ENCODE measurements at places on chromosomes 11 and 22.
A peak's percentile ranks its signal among the peaks of the same experiment; 100 is the strongest.

DNA sequence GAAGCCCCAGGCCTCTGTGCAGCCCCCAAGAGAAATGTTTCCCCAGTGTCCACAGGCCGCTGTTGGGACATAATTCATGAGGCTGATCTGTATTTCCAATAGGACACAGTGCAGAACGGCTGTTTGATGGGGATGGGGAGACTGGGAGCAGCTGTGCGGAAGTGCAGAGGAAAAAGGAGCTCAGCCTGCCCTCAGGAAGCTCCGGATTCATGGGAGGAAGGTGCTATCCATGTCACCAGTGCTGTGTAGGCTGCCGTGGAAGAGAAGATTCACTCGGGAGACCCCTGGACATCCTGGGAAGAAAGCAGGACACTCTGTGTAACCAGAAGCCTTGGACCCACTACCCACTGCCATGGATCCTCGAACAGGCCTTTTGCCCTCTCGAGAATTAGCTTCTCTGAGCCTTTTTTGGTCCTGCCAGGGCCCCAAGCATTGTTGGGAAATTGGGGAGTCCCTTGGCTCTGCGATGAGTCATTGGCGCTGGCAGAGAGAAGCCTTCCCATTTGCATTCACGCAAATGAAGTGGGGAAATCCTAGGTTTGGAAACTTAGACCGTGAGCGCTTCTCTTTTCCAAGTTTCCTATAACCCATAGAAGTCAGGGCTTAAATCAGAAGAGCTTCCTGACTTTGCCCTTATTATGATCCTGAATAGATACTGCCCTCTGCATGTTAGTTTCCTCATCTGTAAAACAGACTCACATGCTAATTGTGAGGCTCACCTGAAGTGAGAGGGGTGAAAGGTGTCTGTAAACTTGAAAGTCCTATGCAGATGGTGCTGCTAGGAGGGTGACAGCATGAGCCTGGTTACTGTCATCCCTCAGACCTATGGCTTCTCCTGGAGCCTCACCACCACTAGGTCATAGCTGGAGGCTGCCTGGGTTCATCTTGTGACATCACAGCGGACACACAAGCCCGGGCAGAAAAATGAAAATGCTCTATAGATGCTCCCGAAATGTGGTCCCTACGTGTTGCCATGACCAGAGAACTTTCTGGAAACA lies 229.2 kb upstream of the B3GAT1 start:
- no peak for DNase-seq

GRCh38 chr11:34478845-34479663 lies 34.5 kb downstream of the ELF5 start:
- no peak for DNase-seq

GRCh38 chr11:112616327-112617097 lies 344.7 kb upstream of the NCAM1 start:
- DNase-seq: no peak

DNA sequence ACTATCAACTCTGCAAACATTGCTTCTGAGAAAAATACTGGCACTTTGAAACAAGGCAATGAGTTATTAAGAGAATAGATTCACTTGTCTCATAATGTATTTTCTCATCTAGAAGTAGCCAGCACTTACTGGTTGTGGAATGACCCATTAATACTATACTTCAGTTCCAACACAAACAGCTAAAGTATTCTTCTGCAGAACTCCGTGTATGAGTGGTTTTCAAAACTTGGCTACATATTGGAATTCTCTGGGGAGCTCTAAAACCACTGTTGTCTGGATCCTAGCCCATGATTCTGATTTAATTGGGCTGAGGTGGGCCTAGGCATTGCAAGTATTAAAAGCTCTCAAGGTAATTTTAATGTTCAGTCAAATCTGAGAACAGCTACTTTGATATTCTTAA lies 1416.4 kb upstream of the RAG2 start:
- DNase-seq: peak; percentile 13

GRCh38 chr11:120500414-120501071 lies 11.0 kb upstream of the GRIK4 start:
- no peak for DNase-seq

GRCh38 chr11:72078477-72078876 lies 1.9 kb downstream of the NUMA1 start:
- DNase-seq: no peak

GRCh38 chr11:90251599-90251998 lies 28.8 kb upstream of the CHORDC1 start:
- DNase-seq: no peak

- no peak for DNase-seq
These were observed 14.2 kb upstream of the IL10RA start for GRCh38 chr11:117972044-117972443.

DNA sequence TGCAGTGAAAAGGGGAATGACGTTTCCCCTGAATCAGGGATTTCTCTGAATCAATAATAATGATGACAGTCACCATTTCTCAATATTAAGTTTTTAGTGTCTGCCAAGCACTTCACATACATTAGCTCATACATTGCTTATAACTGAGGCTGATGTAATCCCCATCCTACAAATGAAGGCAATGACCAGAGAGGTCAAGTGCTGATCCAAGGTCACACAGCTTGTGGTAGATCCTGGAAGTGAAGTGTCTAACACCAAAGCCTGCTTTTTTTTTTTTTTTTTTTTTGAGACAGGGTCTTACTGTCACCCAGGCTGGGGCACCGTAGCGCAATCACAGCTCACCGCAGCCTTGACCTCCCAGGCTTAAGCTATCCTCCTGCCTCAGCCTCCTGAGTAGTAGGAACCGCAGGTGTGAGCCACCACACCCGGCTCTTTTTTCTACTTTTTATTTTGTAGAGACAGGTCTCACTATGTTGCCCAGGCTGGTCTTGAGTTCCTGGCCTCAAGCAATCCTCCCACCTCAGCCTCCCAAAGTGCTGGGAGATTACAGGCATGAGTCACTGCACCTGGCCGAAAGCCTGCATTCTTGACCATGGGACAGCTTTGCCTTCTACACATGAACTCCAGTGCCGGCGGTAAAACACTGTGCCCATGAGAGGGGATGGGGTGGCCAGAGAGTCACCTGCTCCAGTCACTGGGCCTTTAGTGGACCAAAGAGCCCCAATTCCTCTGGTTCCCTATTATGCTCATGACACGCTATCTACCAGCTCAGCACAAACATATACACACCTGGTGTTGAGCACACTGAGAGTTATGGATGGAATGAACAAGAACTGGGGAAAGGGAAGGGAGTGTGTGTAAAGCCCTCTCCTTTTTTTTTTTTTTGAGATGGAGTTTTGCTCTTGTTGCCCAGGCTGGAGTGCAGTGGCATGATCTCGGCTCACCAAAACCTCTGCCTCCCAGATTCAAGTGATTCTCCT lies 17.4 kb downstream of the ARHGAP1 start:
- DNase-seq: no peak

DNA sequence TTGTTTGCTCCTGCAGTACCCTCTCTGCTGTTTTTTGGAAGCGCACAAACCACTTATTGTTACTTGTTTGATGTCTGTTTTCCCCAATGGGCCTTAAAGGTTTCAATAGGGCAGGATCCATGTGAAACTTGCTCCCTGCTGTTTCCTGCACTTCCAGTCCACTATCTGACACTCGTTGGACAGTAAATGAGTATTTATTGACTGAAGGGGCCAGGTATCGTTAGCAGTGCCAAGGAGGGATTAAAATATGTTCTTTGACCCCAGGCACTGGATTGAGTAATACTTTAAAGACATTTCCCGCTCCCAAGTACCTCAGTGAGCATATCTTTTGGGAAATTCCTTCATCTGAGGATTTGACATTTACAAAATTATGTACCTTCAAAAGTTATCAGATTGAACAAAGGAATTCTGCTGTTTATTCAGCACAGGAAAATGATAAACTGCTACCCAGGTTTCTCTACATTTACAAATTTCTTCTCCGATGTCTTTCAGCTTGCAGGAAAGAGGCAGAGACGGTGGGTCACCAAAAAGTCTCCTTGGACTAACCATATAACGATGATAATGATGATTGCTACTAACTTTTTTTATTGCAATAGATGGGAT lies 23.3 kb upstream of the OR9Q2 start:
- no peak for DNase-seq

DNA sequence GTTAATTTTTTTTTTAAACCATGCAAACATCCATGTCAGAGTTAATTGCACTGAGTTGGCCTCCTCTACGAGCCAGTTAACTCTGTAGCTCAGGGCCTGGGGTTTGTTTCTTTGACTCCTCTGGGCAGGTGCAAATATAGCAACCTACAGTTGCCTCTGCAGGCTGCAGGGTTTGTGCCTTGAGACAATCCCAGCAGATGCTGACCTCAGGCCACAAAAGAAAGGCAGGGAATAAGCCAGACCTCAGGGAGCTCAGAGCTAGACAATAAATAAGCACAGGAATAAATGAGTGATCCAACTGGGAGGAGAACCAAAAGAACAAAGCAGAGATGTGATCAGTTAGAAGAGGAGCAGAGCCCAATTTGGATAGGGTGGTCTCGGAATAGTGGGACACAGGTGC lies 390.8 kb downstream of the SHANK2 start:
- DNase-seq: no peak

DNA sequence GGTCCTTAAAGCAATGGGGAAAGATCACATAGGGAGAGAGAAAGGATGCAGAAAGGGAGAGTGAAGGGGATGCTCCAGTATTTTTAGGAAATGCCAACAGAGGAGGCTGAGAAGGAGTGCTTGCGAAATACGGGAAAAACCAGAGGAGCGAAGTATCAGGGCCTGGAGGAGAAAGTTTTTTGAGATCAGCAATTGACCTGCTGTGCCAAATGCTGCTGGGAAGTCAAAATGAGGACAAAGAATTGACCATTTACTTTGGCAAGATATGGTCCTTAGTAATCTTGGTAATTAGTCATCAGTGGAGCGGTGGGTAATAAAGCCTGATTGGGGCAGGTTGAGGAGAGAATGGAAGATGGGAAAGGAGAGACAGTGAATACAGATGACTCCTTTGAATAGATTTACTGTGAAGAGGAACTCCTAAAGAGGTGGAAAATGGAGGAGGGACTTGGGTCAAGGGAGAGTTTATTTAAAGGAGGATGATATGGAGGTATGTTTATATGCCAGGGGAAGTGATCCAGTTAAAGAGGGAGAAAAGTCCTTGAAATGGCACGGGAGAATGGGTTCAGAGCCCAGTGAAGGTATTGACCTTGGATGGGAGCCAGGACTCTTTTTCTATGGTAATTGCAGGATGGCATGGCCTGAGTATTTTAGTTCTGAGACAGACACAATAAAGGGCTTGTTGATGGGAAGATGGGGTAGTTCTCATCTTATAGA lies 111.5 kb downstream of the PKNOX2 start:
- no peak for DNase-seq

DNA sequence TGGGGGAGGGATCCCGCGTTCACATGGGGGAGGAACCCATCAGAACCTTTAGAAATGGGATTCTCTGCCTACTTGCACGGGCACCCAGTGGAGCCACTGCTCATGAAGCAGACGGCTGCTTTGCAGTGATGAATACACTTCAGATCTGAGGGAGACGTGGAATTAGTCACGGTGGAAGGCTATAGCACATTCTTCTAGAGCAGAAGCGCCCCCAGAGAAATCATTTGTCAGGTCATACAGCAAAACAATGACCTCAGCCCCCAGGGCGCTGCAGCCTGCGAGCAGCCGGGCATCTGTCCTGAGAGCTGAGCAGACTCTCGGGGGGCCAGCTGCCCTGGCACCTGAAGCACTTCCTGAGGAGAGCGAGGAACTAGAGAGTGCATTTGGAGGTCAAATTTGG lies 12.7 kb downstream of the TP53AIP1 start:
- no peak for DNase-seq

- DNase-seq: no peak
These were observed 93.2 kb upstream of the SYT13 start for GRCh38 chr11:45379162-45379863.

DNA sequence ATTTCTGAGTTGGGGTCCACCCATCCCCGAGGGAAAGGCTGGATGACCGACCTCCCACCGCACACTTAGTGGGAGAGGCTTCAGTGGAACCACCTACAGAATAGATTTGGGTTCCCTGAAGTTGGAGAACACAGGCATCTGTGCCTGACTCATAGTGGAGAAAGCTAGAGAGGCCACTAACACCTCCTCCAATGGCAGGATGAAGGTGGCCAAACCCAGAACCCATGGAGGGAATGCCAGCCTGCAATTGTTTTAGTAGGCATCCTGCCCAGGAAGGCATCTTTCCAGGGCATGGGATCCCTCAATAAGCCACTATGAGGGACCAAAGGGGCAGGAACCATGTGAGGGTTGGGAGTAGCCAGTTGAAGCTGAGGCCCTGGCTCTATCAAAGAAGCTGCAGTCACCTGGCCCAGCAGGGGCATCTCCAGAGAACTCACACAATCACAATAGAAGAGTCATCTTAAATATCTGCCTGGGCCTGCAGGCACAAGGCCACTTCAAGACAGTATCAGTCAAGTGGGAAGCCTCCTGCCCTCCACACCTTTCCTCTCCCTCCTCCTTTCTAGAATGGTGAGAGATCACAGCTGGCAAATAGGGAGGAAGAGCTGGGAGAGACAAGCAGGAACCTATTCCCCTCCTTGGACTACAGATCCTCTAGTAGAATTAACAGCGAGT lies 124.1 kb upstream of the CSNK2A3 start:
- no peak for DNase-seq

DNA sequence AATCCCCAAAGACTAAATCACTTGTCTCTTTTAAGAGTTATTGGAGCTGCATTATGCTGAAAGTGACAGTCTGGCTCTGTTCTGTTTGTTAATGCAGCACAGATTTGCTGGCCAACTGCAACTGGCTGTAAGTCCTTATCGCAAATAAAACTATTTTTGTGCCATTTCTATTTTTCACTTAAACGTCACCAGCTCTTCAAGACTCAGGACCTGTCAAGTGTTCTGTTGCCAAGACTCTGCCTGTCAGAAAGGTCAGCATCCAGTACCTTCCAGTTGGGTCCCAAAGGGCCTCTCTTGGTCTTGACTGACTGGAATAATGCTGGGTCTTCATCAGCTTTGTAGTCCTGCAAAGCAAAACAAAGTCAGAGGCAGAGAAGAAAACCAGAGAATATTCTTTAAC lies 45.6 kb downstream of the PITPNB start:
- DNase-seq: no peak

DNA sequence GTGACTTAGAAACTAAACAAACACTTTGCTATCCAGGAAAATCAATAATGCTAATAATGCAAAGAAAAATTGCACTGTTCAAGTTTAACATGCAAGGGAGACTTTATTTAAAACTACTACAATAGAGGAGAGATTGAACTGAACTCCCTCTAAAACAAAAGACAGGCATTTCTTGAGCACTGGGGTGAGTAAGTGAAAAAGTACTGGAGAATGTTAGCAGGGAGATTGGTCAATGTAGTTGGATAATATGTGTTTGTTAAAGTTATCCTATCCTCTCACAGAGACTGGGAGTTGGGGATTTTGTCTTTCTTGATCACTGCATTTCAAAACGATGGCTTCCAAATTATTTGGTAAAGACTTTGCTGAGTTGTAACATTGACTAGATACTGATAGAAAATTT lies 77.6 kb downstream of the LUZP2 start:
- no peak for DNase-seq

DNA sequence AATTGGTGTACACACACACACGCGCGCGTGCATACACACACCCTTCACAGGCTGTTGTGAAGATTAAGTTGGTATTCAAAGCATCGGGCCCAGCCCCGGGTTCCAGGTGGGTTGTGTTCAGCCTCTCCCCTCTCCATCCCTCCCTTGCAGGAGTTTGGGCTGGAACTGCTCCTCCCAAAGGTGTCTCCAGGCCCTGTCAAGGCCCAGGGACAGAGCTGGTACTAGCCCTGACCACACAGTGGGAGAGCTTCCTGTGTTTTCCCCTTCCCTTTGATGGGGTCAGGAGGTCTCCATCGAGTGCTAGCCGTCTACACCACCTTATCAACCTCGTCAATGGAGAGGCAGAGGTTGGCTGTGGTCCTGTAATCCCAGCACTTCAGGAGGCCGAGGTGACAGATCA lies 36.5 kb upstream of the CSNK1E start:
- DNase-seq: no peak

GRCh38 chr11:65880027-65880426 lies 390 bp downstream of the CTSW start:
- DNase-seq: no peak

Data from femur (tissue), 1 donor.